ENCODE measurements at places on chromosomes 3 and 15.

DNA sequence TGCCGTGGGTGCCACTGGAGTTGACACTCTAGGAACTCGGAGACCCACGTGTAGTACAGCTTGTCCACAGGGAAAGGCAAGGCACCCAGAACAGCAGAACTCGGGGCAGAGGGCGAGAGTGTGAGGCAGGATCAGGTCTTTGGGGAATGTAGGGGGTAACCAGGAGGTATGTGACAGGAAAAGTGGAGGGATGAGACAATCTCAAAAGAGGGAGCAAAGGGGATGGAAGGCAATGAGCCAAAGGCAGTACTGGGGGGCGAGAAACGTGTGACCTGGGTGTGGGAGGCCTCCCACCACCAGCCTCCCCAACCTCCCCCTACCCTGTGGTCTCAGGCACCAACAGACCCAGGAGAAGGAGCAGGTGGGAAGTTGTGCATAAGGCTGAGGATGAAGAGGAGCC lies 48.9 kb downstream of the UMPS start:
- DNase-seq: no peak

DNA sequence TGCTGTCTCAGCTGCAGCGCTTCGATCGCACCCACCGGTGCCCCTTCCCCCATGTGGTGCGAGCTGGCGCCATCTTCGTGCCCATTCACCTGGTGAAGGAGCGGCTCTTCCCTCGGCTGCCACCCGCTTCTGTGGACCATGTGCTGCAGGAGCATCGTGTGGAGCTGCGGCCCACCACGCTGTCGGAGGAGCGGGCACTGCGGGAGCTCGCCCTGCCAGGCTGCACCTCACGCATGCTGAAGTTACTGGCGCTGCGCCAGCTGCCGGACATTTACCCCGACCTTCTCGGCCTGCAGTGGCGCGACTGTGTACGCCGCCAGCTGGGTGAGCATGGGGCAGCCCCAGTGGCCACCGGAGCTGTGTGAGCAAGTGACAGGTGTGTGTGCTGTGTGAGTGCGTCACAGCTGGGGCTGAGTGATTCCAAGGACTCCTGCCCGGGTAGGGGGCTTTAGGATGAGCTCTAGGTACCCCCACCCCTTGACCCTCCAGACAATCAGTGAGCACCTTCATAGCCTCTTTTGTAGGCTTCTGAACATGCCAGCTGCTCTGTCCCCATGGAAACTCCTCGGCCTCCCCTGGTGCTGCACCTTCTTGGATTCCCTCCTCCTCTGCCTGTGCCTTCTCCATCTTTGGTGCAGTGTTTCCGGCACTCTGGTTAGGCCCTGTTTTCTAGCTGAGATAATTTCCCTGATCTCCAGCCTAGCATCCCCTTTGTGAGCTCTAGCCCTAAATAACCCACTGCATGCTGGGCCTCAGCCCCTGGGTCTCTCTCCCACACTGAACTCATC lies 7.0 kb downstream of the C15orf39 start:
- DNase-seq: no peak

DNA sequence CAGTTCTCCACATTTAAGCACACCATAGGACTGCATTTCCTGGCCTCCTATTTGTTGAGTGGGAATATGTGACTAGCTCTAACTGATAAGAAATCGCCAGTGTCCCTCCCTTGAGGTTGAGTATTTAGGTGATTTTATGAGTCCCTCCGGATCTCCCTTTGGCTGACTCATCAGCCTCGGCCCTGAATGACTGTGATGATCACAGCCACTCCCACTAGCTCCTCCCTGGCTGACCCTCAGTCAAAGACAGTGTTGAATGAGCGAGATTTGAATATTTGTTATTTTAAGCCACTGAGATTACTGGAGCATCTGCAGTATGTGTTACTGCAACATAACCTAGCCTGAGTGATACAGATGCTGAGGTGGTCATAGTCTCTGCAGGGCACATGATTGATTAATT lies 515.3 kb downstream of the EPHB1 start:
- no peak for DNase-seq

GRCh38 chr3:118850687-118851086 lies 184.0 kb downstream of the IGSF11 start:
- DNase-seq: no peak

- no peak for DNase-seq
Observed at GRCh38 chr3:155192957-155193746, 100.3 kb downstream of the STRIT1 start.

- no peak for DNase-seq
Observed at GRCh38 chr3:11077466-11077865, 76.8 kb upstream of the HRH1 start.

- DNase-seq: no peak
Observed at GRCh38 chr3:140920029-140920428, 21.6 kb upstream of the SLC25A36 start.

GRCh38 chr3:11769704-11770476 lies 76.8 kb downstream of the TAMM41 start:
- no peak for DNase-seq

- DNase-seq: no peak
Observed at GRCh38 chr3:157279237-157279636, 119.3 kb upstream of the CCNL1 start.

- no peak for DNase-seq
Observed at GRCh38 chr3:189272500-189273119, 100.8 kb downstream of the TPRG1 start.

- no peak for DNase-seq
Observed at GRCh38 chr15:84921121-84921520, 36.7 kb downstream of the SLC28A1 start.

- no peak for DNase-seq
Observed at GRCh38 chr15:29676961-29677402, 145.3 kb downstream of the TJP1 start.

- DNase-seq: no peak
Observed at GRCh38 chr3:111547631-111548030, 5.6 kb downstream of the CD96 start.

DNA sequence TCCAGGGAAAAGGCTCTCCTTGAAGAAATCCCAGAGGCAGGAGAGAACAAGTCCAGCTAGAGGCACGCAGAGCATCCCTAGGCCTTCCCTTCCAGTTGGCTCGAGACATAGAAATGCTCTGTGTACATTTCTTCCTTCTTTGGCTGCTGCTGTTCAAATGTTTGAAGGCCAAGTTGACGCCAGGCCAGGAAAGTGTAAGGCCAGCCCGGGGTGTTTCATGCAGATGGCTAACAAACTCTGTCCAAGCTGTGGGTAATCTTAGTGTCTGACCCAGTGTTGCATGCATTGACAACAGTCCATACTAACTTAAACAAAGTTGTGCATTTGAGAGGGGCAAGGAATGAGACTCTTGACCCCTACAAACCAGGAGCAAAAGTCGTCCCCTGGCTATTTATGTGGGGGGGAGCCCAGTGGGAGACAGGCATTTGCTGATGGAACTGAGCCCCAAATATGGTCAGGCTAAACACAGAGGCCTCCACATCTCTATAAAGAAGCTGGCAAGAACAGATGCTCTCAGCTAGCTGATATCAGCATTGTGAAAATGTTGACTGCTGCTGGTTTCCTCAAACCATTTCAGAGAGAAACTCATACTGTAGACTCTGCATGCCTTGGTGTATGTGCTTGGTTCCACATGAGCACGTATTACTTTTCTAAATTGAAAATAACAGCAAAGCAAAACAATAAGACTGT lies 139.5 kb downstream of the ADAMTS9 start:
- DNase-seq: no peak

DNA sequence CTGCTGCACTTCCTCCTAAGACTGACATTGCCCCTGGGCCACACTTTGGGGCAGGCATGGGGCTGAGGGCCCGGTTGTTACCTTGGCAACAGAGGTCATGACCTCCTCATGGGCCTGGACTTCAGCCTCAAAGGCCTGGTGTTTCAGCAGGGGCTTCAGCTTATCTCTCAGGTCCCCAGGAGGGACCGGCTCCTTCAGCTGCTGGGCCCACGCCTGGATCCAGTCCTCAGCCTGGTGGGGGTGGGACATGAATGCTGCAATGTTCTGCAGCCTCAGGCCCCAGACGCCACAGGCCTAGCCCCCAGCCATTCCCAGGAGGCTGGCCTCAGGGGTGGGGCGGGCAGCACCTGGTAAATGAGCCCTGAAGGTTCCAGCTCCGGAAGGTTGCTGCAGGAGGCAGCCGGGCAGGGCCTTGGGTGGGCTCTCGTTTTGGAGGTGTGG lies 27.6 kb downstream of the SPTBN5 start:
- no peak for DNase-seq

GRCh38 chr3:4826237-4827100 lies 152.8 kb upstream of the BHLHE40 start:
- no peak for DNase-seq

DNA sequence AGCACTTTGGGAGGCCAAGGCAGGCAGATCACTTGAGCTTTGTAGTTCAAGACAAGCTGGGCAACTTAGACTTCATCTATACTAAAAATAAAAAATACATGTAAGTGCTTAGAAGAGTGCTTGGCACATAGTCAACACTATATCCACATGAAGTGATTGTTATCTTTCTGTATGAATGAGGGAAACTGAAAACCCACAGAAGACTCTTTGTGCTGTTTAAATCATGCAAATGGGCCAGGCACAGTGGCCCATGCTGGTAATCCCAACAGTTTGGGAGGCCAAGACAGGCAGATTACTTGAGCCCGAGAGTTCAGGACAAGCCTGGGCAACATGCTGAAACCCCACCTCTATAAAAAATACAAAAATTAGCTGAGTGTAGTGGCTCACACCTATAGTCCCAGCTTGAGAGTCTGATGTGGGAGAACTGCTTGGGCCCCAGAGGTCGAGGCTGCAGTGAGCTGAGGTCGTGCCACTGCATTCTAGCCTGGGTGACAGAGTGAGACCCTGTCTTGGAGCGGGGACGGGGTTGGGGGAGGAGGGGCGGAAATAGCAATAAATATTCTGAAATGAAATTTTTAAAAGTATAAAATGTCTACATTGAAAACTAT lies 129.7 kb downstream of the NR2E3 start:
- no peak for DNase-seq

DNA sequence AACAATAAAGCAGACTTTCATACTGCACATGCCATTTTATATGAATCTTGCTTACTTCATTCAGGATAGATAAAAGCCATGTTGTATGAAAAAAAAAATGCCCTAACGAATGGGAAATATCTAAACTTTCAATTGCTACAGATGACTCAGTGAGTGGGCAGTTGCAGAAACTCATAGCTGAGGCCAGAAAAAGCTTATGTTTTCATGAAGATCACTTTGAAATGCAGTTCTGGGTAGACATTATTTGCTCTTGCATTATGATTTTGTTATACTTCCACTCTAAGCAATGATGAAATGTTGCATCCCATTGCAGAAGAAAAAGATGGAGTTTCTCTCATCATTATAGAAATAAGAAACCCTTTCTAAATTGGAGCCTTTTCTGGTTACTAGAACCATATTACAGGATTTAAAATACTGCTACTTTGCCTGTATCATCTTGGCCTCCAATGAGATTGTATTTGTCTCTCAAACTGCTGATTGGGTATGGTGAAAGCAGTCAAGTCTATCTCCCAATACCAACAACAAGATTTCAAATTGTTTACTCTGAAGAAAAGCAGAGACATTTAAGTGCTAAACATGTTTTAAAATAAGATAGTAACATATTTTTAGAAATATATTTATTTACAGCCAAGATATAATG lies 17.0 kb downstream of the PEAK1 start:
- no peak for DNase-seq

DNA sequence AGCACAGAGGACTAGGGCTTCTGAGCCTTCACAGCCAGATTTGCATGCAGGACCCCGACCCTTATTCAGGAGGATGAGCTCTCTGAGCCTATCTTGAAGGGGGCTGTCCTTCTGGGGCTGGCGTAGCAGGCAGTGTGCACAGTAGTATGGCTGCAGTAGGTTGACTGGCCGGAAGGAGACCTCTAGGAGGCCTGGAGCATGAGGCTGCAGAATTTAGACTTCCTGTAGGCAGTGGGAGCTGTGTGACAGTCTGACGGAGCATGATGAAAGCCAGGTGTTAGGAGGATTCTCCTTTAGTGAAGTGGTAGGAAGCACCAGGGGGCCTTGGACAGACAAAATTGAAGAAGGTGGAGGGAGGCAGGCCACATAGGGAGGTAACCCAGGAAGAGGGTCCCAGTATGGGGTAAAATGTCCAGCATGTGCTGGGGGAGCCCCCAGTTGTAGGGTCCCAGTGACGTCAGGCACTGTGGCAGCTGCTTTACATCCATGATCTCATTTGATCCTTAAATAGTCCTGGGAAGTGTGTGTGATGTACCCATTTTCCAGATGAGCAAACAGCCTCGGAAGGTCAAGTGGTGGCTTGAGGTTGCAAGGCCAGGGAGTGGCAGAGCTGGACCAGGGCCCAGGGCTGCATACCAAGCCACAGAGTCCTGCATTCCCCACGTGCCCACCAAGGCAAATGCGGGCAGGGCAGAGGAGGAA lies 36.1 kb downstream of the SPSB4 start:
- DNase-seq: no peak

- no peak for DNase-seq
Observed at GRCh38 chr3:44762170-44762677, 630 bp downstream of the KIF15 start.

- DNase-seq: no peak
Observed at GRCh38 chr3:28595372-28595771, 246.7 kb upstream of the AZI2 start.

DNA sequence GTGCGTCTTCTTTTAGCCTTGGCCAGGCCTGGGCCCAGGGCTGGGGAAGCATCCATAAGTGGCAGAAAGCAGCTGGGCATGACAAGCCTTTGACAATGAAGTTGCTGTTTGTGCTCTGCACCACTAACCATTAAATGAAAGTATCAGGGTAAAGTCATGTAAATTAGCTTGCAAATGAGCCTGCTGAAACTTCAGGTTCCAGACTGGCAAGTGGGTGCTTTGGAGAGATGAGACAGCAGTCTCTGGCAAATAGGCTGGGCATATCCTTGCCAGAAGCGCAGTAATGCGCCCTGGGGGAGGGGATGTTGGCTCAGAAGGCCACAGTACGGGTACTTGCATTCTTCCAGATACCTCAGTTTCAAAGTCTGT lies 40.7 kb downstream of the RAB6B start:
- no peak for DNase-seq

- DNase-seq: no peak
Observed at GRCh38 chr3:63892773-63893352, 19.3 kb downstream of the SCAANT1 start.

Measured in stimulated activated CD4-positive, alpha-beta T cell treated with anti-CD3 and anti-CD28 coated beads, Interleukin-12 subunit alpha, Interleukin-12 subunit beta, amount 100 ng/mL, for 4 hours (primary cell).